ENCODE measurements at places on chromosomes 13 and 19.
A peak's percentile ranks its signal among the peaks of the same experiment; 100 is the strongest.

DNA sequence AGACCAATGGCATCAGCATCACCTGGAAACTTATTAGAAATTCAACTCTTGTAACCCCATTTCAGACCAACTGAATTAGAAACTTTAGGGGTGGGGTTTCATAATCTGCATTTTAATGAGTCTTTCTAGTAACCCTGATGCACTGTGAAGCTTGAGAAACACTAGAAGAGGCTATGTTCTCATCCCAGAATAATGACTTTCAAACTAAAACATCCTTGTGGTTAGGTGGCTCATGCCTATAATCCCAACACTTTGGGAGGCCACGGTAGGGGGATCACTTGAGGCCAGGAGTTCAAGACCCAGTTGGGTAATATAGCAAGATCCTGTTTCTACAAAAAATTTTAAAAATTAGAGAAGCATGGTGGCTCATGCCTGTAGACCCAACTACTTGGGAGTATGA, 402.4 kb downstream of the DLEU7 start:
- H3K27ac ChIP-seq, result no peak overlapping the region
- no peak overlapping the region for H3K4me3 ChIP-seq
- no peaks in the 10 kb centered on the region for H3K27me3 ChIP-seq
- H3K4me1 ChIP-seq, result no peaks in the 10 kb centered on the region
- no peaks in the 10 kb centered on the region for H3K36me3 ChIP-seq

DNA sequence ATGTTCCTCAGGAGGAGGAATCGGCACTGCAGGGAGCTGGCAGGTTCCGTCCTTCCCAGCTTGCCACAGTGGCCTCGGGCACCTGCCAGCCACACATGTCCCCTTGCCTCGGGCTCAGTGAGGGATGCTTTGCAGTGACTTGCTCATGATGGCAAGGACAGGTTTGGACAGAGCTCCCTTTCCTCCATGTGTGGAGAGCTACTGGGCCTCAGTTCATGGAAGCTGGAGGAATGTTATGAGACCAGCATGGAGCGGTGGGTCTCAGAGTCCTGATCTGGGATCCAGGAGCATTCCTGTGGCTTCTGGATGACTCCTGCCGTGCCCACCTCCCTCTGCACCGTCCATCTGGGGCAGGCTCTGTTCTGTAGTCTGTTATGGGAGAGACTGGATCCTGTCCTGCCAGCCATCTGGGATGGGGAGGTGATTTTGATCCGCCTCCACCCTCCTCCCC, 59.2 kb downstream of the SIPA1L3 start:
- DNase-seq, result no peak
- no peak overlapping the region for H3K4me3 ChIP-seq
- H3K4me1 ChIP-seq, result peaks cover 25% of the 10 kb centered on the region
- peaks cover 2% of the 10 kb centered on the region for H3K36me3 ChIP-seq
- H3K27ac ChIP-seq, result peak overlapping the region; percentile 85
- H3K27me3 ChIP-seq, result no peaks in the 10 kb centered on the region

GRCh38 chr19:18745012-18745735, 45.9 kb downstream of the COMP start:
- DNase-seq, result no peak
- no peak overlapping the region for H3K27ac ChIP-seq

DNA sequence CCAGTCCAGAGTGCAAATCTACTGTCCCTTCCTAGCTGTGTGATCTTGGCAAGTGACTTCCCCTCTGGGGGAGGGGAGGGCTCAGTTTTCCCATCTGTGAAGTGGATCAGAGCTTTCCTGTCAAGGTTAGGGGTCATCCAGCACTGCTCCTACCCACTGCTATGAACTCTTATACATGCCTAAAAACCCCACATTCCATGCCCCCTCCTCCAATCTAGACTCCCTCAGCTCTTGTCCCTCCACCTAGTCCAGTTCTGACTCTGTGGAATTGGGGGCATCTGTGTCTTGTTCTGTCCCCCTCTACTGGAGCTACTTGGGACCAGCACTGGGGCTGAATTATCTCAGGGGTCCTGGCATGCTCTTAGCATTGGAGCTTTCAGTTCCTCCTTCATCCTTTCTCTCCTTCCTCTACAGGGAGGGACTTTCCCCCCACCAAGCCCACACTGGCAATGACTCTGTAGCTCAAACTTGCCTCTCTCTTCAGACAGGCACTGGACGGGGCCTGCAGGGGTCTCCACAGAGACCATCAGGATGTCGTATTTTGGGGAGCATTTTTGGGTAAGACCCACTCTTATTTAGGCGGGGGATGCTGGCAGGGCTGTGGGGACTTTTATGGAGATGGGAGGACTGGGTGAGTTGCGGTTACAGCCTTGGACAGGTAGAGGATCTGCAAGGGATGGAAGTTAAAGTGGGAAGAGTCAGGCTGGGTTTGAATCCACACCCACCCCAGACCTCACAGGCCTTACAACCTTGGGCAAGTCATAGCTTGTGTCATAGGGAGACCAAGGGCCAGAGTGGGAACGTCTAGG, 3.6 kb downstream of the FCHO1 start:
- H3K27ac ChIP-seq, result no peak overlapping the region
- H3K4me1 ChIP-seq, result no peaks in the 10 kb centered on the region
- no peak overlapping the region for H3K4me3 ChIP-seq

DNA sequence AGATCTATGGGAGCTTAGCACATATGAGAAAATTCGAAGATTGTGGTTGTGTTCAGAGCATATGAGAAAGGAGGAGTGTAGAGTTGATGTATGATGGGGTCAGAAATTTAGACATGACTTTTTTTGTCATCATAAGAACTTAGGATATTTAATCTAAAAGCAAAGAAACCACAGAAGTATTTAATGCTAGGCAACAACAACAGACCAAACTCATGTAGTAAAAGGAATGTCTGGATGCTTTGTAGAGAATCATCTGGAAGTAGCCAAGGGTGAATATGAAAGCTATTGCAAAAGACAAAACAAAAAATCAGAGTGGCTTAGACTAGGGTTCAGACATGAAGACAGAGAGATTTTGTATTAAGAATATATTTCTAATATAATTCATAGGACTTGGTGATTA, 190.3 kb downstream of the SLITRK1 start:
- H3K27ac ChIP-seq, result no peak overlapping the region
- H3K36me3 ChIP-seq, result no peaks in the 10 kb centered on the region
- no peak for DNase-seq
- no peak overlapping the region for H3K4me3 ChIP-seq
- no peaks in the 10 kb centered on the region for H3K4me1 ChIP-seq
- no peaks in the 10 kb centered on the region for H3K27me3 ChIP-seq

All from Caco-2 (cell line).